ENCODE measurements at places on chromosomes 7 and 10.

DNA sequence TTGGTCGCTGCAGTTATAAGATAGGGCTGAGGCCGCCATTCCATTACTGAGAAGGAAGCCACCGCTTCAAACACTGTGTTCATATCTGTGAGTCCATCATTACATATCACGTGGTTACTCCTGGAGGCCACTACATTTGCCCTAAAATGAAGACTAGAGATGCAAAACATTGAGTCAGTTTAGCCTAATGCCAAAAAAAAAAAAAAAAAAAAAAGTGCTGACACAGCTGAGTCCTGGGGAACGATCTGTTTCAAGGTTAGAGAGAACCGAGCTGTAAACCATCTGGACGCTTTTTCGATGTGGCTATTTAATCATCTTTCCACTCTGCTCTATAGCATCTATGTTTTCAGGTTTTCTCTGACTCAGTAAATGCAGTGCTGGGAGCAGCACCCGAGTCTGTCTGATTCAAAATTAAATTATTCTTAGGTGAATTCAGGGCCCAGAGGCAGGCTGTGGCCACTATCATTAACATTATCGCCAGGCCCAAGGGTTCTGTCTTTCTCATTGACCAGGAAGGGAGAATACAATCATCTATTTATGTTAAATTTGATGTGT is 449.1 kb downstream of the PAXIP1 start:
- DNase-seq: no peak

DNA sequence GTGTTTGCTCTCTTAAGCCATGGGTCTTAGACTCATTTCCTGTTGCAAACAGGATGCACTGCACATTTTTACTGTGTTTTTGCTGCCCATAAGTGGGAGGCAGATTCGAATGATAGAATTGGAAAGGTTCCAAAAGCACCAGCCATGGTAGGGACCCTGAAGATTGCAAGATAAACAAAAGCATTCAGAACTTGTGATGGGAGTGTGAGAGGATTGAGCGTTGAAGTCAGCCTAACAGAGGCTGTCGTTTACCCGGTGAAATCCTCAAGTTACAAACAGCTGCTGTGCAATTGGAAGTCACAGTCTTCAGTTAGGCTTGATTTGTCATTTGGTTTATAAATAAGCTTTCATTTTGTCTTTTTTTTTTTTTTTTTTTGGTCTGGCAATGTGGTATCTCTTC is 192.7 kb upstream of the MKI67 start:
- no peak for DNase-seq

- no peak for DNase-seq
These were observed 14.2 kb upstream of the SVIL start for GRCh38 chr10:29648983-29649268.

DNA sequence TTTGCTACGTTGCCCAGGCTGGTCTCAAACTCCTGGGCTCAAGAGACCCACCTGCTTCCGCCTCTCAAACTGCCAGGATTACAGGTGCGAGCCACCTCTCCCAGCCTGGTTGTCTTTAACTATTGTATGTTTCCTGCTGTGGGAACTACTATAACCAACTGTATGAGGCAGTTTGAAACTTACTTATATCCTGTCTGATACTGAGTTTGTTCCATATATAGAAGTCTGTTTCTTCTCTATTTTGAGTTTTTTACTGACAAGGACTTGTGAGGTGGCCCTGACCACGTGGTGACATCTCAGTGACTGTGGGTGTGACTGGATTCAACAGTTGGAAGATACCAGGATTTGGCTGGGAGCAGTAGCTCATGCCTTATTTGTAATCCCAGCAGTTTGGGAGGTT is 14.2 kb downstream of the FBH1 start:
- no peak for DNase-seq

- no peak for DNase-seq
These were observed 115.2 kb upstream of the GDF10 start for GRCh38 chr10:47184724-47185330.

DNA sequence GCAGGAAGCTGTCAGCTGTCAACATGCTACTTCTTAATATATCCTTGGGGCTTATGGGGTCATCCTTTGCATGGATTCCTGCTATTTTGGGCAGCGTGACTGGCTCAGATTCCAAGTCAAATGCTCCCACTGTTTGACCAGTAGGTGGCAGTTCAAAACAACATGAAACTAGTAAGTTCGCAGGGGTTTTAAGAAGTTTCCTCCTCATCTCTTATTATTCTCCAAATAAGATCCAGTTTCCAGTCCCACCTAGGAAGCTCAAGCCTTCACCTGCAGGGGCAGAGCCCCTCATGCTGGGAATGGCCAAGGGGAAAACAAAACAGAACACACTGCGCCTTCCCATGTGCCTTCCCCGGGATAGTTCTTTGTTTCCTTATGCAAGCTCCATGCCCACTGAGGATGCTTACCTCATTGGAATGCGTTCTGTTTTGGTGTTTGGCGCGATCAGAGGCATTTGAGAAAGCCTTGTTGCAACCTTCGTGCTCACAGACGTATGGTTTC is 259.8 kb downstream of the GLI3 start:
- DNase-seq: no peak

DNA sequence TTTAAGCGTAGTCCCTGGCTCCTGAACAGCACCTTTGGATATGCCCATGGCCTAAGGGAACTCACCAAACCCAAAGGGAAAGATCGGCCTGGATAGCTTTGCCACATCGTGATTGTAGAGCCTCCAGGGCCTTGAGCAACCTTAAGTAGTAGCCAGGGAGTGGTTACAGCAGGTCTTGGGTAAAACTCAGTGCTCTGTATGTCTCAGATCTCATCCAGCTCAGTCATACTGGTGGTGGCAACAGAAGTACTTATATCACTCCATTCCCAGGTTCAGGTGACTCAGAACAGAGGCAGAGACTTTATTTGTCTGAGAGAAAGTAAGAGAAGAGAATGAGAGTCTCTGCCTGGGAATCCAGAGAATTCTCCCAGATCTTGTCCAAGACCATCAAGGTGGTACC is 39.1 kb upstream of the AASS start:
- DNase-seq: no peak

DNA sequence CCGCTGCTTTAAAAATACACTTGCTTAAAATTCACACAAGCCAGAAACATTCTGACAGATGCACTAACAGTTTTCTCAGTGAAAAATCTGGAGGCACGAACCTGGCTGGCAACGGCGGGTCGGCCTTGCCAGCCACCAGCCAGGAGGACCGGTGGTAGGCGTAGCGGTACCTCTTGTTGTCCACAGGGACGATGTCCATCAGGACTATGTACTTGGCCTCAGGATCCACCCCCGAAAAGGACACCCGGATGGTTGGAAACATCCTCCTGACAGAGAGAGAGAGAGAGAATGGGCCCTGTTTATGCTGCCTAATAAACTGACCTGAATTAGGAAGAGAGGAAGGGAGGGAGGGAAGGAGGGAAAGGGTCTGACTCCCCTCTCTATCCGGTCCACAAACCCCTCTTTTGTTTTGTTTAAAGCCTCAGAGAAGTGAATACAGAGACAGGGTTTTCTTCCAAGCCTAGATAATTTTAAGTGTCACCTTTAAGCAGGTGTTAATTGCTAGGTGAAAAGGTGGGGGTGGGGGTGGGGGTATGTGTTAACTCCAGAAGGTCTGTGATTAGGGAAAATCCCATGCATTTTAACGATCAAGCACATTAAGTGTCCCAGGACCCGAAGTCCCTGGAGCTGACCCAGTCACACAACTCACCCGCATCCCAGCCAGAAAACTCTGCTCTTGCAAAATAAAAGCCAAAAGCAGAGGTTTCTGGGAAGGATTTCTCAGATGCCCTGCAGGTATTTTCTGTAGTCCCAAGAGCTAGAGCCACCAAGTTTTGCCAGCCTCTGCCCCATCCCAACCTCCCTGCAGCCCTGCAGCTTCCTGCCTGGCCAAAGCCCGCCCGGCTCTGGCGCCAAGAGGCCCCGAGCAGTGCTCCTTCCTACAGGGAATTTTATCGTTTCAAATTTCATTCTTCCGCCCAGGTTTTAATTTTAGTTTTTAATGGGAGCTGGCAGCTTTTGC is 5.0 kb downstream of the TBX20 start:
- DNase-seq: no peak

DNA sequence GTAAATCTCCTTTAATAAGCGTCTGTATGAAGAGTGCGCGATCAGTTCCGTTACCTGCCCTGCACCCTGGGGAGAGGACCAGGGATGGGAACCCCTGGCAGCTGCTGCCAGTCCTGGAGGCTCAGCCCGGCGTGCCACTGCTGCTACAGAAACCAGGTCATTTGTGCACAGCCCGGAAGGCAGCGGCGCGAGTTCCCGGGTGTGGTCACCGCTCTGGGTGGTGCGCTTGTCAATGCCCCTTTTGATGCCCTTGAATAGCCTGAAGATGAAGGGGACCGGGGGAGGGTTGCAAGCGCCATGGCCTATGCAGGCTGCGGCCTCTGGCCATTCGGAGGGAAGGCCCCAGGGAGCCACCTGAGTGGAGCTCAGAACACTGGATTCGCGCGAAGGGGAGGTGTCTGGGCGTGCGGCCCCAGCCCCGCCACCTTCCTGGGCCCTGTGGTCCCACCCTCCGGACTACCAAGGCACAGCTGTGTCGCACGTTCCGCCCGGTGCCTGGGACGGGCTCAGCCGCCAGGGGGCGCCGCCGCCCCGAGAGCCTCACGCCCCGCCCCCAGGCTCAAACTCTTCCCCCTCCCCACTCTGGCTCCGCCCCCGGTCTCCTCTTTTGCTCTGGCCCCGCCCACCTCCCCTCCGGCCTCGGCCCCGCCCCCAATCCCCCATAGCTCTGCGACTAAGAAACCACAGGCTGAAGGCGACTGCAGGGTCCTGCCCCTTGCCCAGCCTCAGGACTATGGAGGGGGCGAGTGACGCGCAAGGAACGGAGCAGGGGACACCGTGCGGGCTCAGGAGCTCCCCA is 16.5 kb downstream of the AP5Z1 start:
- no peak for DNase-seq

- DNase-seq: no peak
These were observed 166.2 kb downstream of the FAM107B start for GRCh38 chr10:14608381-14609001.

GRCh38 chr10:101331956-101332355 is 22.0 kb upstream of the BTRC start:
- no peak for DNase-seq

DNA sequence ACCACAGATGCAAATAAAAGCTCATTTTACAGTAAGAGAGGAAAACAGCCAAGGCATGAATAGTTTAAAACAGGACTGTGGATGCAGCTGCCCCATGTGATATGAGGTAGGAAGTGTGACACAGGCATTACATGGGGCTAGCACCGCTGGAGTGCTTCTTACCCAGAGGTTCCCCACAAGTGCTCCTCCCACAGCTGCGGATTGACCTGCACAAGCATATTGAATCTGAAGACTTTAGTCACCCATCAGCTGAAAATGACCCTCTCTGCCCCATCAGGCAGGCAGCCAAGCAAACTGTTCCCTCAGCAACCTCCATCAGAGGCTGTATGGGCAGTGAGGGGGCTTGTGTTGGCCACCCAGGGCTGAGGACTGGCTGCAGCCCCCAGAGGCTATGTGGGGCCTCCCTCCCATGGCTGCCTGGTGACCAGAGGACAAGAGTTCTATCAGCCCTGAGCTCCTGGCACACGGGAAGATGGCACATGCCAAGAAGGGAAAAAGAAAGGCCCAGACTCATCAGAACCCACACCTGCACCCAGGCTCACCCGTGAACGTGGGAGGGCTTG is 98.7 kb downstream of the TCERG1L start:
- DNase-seq: no peak

- DNase-seq: no peak
These were observed 60.9 kb upstream of the ADRB1 start for GRCh38 chr10:113982769-113983168.

- no peak for DNase-seq
These were observed 49.8 kb downstream of the CARD11 start for GRCh38 chr7:2993868-2994267.

GRCh38 chr10:21724020-21724589 is 190.1 kb downstream of the MLLT10 start:
- DNase-seq: no peak

- DNase-seq: no peak
These were observed 16.2 kb upstream of the DLD start for GRCh38 chr7:107874605-107875446.

DNA sequence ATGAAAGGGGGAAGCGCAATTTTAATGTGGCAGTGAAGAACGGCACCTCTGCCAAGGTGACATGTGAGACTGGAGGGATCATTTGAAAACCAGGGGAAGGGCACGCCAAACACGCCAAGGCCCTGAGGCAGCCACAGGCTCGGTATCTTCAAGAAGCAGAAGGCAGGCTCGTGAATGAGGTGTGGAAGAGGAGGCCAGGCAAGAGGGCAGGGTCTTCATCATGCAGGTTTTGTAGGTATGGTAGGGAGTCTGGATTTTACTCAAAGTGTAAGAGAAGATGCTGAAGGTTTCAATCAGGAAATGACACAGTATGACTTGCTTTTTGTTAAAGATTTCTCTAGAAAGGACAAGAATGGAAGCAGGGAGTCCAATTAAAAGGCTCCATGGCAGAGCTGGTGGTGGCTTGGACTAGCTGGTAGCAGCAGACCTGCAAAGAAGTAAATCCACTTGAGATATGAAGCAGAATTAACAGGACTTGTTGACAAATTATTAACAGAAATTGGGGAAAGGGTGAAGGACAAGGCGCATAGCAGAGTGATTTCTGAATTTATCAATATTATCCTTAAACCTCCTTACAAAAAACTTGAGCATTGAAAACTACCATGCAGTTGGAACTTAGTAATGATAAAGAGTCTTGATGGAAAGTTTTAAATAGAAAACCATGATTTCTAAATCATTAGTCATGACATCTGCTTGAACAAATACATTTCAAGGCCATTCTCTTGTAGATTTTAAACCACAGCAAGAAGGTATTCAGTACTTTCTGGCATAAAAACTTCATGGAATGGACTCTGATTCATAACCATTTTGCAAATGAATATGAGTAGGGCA is 70.4 kb downstream of the COA1 start:
- DNase-seq: no peak

- no peak for DNase-seq
These were observed 170.9 kb downstream of the USP6NL start for GRCh38 chr10:11440250-11441150.

DNA sequence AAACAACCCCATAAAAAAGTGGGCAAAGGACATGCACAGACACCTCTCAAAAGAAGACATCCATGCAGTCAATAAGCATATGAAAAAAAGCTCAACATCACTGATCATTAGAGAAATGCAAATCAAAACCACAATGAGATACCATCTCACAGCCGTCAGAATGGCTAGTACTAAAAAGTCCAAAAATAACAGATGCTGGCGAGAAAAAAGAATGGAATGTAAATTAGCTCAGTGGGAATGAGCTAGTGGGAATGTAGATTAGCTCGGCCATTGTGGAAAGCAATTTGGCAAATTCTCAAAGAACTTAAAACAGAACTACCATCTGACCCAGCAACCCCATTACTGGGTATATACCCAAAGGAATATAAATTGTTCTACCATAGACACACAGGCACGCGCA is 287.0 kb downstream of the WDR37 start:
- no peak for DNase-seq

GRCh38 chr7:5375925-5376324 is 47.7 kb downstream of the TNRC18 start:
- DNase-seq: no peak

- no peak for DNase-seq
These were observed 1.3 kb downstream of the OGA start for GRCh38 chr10:101816913-101817336.

Measured in esophagus squamous epithelium (tissue), 5 donors.